ENCODE measurements at places on chromosomes 11 and 22.

- DNase-seq: no peak
Observed at GRCh38 chr11:8030526-8031247, 43.5 kb downstream of the EIF3F start.

DNA sequence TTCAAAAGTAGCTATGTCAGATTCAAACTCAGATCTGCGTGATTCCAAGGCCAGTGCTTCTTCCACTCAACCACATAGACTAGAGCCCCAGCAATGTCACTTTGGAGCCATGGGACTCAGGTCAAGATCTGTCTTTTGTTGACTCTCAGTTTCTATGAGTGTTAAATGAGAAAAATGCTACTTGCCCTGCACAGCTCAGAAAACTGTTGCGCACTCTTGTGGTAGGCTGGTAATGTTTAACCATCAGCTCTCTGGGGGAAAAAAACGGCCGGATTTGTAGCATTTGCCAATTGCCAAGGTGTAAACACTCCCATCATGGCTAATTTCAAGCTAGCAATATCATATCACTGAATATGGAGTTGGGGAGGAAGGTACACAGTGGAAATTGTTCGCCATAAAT lies 328.1 kb upstream of the SYN3 start:
- DNase-seq: no peak

DNA sequence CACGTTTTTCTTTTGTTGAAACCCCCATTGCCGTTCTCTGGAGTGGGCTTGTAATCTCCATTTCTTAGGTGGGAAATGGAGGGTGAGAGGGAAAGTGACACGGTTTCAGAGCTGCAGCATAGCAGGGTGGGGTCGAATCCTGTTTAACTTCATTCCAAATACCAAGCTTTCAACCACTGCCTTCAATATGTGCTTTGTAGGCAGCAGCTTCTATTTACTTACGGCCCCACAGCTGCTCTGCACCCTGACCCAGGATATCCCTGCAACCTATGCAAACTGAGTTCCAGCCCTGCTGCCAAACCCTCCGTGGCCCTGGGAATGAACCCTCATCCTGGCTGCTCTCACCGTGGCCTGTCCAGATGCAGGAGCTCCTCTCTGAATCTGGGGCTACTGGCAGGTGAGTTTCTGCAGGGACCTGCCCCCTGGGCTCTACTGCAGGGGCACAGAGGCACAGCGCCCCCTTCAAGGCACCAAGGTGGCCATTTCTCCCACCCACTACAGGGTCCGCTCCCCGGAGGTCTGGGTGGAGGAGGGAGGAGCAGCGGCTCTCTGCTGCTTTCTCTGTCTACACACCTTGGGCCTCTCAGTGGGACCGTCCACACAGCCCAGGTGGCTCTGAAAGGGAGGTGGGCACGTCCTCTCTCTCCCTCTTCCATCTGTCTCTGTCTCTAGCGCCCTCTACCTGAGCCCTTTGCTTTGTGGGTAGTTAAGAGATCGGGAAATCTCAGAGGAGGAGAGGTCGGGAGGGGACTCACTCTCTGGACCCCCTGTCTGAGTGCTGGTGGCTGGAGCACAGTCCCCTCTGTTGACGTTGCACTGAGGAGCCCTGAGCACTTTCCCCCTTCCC lies 279.1 kb downstream of the BRD1 start:
- no peak for DNase-seq

DNA sequence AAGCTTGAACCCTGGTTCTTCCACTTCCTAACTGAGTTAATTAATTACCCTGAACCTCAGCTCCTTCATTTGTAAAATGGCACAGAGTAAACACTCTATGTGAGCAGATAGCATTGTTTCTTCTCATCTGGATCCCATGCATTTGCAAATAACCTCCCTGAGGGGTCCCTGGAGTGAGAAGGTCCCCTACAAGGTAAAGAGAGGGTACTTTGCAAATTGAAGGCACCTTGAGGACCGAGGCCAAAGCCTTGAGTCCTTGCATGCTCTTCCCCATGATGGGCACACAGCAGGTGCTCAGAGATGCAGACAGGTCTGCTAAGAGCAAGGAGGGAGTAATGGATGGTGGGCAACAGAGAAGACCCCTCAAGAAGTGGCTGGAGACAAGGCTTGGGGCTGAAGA lies 33.2 kb downstream of the OTOG start:
- DNase-seq: no peak

DNA sequence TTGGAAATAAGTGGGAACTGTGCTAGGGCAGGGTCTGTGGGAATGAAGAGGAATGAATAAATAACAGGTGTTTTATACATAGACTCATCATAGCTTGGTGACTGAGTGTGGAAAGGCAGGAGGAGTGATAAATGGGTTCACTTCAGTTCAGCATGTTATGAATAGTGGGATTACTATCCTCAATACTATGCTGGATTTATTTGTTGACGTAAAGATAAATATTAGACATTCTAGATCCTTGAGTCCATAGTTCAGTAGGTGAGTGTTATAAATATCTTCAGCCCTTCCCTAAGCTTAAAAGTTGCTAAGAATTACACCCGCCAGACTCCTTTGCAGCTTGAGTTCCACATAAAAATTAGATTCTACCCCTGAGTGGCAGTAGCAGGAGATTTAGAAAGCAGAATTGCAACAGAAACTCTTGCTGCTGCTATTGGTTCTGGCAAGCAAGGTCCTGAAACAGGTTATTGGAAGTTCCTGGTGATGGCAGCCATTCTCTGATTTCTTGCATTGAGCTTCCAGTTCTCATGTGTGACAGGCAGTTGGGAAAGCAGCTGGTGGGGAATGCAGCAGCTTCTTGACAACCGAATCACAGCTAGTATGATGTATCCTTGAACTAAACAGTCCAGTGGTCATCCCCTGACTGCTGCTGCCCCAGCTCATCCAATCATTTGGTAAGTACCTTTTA lies 1558.9 kb downstream of the FAM181B start:
- DNase-seq: no peak

GRCh38 chr11:71302911-71303310 lies 50.5 kb upstream of the SHANK2 start:
- DNase-seq: no peak

- DNase-seq: no peak
Observed at GRCh38 chr11:628056-628455, 1.1 kb upstream of the SCT start.
